GM03348 (cell line): ENCODE measurements at places on chromosomes 13 and 19.

DNA sequence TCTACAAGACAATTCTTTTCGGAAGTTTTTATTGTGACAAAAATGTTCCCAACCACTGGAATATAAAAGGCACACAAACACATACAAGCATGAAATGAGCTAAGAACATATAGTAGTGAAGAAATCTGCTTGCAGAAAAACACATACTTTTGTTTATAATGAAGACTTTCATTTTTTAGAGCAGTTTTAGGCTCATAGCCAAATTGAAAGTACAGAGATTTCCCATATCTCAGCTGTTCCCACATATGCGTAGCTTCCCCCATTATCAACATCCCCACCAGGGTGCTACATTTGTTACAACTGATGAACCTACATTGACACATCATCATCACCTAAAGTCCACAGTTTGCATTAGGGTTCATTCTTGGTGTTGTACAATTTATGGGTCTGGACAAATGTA is 249.4 kb downstream of the KCTD12 start:
- no peak for DNase-seq

- DNase-seq = peak; percentile 29
Measured at GRCh38 chr13:91722267-91722884, 324.0 kb downstream of the GPC5 start.

DNA sequence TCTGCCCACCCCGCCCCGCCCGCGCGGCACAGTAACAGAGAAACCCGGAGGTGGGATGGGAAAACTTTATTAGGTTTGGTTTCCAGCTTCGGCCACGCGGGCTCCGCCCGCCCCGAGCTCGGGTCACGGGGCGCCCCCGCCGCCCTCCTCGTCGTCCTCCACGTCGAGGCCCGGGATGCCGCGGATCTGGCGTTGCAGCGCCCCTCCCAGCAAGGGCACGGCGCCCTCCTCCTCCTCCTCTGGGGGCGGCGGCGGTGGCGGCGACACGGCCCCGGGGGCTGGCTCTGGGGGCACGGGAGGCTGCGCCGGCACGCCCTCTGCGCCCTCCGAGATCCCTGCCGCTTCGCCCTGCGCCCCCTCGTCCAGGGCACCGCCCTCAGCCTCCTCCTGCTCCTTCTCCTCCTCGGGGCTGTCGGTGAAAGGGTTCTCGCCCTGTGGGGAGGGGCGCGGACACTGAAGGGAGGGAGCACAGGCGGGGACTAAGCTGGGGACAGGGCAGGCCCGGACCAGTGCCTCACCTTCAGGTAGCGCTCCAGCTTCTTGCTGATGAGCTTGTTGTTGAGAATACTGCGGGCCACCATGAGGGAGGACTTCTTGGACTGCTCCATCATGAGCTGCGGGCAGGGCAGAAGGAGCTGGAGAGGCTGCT is 536 bp upstream of the AKAP8 start:
- no peak for DNase-seq

DNA sequence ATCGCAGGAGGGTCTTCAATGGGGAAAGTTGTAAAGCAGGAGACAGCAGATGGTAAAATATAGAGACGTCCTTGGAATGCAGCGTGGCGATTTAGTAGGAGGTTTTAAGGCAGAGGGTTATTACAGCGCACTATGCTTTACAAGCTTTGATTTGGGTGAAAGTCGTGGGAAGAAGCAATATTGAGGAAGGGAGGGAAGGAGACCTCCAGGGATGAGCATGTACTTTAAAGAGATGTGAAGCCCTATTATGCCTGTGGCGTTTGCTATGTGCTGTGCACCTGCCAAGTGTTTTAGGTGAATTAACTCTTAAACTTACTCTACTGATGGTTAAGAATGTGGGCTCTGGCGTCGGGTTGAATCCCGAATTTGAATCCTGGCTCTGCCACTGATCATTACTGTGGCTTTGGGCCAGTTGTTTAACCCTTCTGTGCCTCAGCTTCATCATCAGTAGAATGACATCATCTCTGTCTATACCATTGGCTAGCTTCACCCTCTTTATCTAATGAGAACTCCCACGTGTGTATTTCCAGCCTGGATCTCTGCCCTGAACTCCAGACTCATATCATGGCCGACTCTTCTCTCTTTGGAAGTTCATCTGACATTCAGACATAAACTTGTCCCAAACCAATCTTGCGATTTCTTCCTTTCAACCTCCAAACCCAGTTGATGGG is 583 bp downstream of the CCDC61 start:
- no peak for DNase-seq

GRCh38 chr13:99261059-99261458 is 2.9 kb upstream of the GPR18 start:
- no peak for DNase-seq

DNA sequence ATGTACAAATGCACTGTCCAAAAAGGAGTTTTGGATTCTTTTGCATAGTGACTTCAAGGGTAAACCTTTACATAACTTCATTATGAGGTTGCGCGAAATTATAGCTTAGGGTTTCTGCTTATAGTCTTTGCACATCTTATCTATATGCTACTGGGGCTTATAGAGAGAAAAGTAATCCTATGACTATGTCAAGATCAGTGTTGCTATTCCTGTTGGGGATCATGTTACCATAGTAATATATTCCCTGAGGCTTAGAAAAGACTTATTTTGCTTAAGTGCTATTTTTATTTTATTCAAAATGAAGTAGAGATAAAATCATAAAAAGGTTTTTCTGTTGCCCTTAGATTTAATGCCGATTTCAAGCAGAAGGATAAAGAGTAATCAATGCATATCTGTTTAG is 14.7 kb upstream of the POSTN start:
- no peak for DNase-seq

GRCh38 chr13:72963762-72964161 is 95.0 kb upstream of the KLF5 start:
- no peak for DNase-seq

- DNase-seq = no peak
Measured at GRCh38 chr19:6602729-6603114, 11.8 kb upstream of the CD70 start.

GRCh38 chr19:43699506-43700394 is 16.1 kb upstream of the IRGC start:
- DNase-seq = peak; percentile 37

GRCh38 chr19:43684326-43684725 is 14.4 kb upstream of the PLAUR start:
- DNase-seq = no peak

DNA sequence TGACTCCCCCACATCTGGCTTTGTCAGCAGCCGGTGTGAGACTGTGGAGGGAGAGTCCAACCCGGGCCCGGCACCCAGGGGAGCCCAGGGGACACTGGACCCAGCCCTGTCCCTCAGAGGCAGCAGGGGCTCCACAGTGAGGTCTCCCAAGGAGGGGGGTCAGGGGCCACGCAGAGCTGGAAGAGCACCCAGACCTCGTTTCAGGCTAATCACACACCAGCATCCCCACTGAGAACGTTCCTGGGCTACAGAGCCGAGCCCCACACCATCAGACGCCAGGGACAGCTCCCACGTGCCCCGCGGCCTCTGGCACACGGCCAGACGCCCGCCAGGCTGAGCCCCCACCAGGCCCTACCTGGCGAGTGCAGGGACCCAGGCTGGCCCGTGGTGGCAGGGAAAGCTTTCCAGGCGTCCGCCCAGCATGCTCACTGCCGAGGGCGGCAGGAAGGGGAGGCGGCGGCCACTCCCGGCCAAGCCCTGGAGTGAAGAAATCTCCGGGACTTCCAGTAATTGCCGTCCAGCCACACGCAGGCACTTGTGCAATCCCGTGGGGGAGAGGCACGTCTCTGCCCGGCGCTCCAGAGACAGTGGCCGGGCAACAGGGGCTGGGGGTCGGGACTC is 19.2 kb downstream of the SBNO2 start:
- DNase-seq = peak; percentile 97

DNA sequence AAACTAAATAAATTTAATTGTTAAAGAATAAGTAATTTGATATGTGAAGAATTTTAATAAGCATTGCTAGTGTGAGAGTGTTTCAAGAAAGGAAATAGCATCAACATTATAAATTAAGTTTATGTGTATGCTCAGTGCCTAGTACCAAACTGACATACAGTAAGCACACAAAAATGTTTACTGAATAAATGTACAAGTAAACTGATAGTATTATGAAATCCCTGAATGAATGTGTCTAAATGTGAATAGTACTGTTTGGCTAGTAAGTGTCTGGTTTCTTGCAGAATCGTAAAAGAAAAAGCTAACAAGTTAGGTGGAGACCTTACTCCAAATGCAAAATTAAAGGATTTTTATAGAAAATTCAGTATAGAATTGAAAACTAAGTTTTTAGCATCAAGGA is 233.6 kb downstream of the PCDH9 start:
- no peak for DNase-seq

- no peak for DNase-seq
Measured at GRCh38 chr13:18951412-18951811, 230.2 kb downstream of the TUBA3C start.

DNA sequence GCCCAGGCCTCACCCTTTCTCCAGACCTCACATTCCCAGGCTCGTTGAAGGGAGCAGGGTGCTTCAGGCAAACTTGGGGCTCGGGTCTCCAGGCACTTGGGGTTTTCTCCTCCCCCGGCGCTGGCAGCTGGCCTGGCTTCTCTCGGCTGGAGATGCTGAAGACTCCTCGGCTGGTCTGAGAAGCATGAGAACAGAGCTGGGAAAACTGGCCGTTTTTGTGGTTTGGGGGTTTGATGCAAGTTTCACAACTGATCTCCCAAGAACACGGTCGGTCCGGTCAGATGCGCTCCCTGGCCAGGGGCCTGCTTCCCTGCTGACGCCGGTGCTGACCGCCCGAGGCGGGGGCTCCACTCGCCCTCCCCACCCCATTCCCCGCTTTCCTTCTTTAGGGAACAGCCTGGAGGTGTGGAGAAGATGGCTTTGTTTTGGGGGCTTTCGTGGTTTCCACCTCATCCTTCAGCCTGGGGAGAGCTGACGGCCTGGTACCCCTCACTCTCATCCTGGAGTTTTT is 35.3 kb downstream of the CEBPA start:
- no peak for DNase-seq

DNA sequence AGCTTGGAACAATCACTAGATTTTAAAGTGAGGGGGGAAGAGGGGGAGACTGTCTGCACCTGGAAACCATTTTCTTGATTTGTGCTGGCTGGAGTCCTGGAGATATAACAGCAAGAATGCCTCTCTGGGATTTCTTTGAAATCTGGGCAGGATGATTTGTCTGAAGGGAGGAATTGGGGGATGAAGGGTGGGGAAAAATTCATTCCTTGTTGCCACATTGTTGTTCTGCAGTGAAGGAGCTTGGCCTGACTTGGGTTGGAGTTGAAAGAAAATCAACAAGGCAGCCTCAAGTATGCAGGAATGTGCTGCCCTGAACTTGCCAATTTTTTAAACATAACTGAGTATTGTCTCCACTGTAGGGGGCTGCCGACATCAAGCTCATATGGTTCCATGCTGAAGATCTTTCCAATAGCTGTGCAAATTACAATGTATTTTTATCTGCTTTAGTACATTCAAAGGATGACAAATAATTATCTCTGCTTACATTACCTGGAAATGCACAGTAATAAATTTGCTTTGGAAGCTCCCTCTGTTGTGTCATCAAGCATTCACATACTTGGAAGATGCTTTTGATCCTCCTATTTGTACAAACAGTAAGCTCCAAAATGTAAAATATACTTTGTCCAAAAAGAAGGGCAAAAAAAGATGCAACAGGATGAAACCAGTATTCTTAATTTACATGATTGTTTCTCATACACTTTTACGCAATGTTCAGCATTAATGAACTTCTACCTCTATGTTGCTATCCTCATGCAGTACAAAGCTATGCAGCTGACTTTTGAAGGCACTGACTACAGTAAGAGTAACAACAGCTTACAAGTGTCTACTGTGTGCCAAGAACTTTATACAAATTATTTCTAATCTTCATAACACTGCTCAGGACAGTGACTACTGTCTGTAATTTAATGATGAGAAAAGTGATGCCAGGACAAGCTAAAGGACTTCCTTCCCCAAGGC is 627.9 kb upstream of the KLF12 start:
- peak; percentile 68 for DNase-seq

- no peak for DNase-seq
Measured at GRCh38 chr19:17125062-17125727, 49.6 kb downstream of the MYO9B start.

GRCh38 chr13:97588993-97589392 is 155.0 kb downstream of the RAP2A start:
- DNase-seq = no peak

DNA sequence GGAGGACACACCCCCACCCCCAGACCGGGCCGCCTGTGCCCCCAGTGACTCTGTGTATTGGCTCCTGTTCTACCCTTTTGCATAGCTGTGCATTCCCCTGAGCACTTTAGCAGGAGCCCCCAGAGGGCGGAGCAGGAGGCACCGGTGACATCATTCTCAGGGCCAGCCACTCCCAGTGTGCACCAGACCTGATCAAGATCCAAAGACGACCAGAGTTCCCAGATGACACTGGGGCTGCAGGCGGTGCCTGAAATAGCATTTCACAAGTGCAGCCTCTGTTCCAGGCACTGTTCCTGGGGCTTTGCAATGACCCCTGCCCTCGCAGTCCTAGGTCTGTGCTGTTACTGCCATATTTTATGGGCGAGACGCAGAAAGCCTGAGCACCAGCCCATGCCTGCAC is 14.5 kb upstream of the PTPRS start:
- DNase-seq = no peak

DNA sequence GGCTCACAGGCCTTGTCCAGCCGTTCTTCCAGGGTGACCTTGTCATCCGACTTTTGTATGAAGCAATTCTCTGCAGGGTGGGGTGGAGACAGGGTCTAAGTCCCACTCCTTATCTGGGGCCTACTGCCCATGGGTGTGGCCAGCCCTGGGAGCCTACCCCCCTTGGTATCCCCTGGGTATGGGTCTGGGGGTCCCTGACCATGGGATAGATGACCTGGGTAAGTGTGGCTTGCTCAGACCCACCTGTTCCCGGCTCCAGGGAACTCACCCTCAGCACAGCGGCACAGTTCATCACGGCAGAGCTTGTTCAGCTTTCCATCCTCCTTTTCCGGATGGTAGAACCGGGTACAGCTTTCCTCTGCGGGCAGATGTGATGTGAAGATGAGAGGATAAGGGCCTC is 9.2 kb upstream of the TNFSF14 start:
- DNase-seq = no peak

- no peak for DNase-seq
Measured at GRCh38 chr19:35462476-35462953, 14.5 kb downstream of the FFAR2 start.

GRCh38 chr19:1076951-1077350 is 10.0 kb downstream of the ARHGAP45 start:
- no peak for DNase-seq

GRCh38 chr19:6015841-6016545 is 38.1 kb upstream of the RANBP3 start:
- no peak for DNase-seq

GRCh38 chr13:19772306-19772705 is 10.4 kb downstream of the PSPC1 start:
- DNase-seq = peak; percentile 13

GRCh38 chr13:46310066-46310465 is 77.0 kb downstream of the RUBCNL start:
- no peak for DNase-seq

- DNase-seq = no peak
Measured at GRCh38 chr13:113274721-113275120, 22.3 kb upstream of the LAMP1 start.

GRCh38 chr19:14150770-14151661 is 14.6 kb upstream of the ASF1B start:
- DNase-seq = no peak

GRCh38 chr19:3543150-3544057 is 4.4 kb downstream of the TEKTIP1 start:
- no peak for DNase-seq
